ENCODE measurements at places on chromosomes 1 and 21.
A peak's percentile ranks its signal among the peaks of the same experiment; 100 is the strongest.

DNA sequence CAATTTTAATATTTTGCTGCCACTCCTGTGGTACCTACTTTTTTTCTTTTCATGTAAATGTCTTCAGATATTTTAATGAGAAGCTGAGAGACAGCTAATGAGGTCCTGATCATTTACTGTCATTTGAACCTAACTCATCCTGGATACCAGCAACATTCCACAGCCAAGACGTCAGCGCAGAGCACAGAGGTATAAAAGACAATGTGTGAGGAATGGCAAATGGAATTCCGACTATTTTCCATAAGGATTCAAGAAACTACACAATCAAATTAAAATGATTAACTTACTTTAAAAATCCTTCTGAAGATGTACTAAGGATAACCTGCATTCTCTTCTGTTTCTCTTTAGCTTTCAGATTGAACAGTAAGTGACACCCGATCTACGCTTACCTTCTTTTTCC is 38.8 kb downstream of the HEATR1 start:
- no peak for DNase-seq

- DNase-seq: no peak
These were observed 39.2 kb downstream of the ABCA4 start for GRCh38 chr1:94081566-94082344.

GRCh38 chr1:173853074-173853473 is 14.7 kb downstream of the GAS5 start:
- no peak for DNase-seq

DNA sequence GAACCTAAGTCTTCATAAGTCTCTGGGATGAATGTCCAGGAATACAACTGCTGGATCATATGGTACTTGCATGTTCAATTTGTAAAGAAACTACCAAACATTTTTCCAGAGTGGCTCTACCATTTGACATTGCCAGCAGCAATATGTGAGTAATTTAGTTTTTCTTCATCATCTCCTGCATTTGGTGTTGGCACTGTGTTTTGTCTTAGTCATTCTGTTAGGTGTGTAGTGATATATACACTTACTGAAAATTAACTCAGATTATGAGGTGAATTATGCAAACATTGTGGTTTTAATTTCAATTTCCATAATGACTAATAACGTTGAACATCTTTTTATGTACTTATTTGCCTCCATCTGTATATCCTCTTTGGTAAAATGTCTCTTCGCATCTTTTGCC is 138.7 kb downstream of the LRRC40 start:
- no peak for DNase-seq

- DNase-seq: peak; percentile 44
These were observed 791 bp downstream of the USP24 start for GRCh38 chr1:55214212-55214933.

GRCh38 chr1:50521703-50522102 is 98.5 kb upstream of the DMRTA2 start:
- DNase-seq: no peak

GRCh38 chr1:168081373-168082007 is 55.2 kb downstream of the GPR161 start:
- DNase-seq: no peak

- DNase-seq: no peak
These were observed 7.6 kb downstream of the KCND3 start for GRCh38 chr1:111981871-111982270.

DNA sequence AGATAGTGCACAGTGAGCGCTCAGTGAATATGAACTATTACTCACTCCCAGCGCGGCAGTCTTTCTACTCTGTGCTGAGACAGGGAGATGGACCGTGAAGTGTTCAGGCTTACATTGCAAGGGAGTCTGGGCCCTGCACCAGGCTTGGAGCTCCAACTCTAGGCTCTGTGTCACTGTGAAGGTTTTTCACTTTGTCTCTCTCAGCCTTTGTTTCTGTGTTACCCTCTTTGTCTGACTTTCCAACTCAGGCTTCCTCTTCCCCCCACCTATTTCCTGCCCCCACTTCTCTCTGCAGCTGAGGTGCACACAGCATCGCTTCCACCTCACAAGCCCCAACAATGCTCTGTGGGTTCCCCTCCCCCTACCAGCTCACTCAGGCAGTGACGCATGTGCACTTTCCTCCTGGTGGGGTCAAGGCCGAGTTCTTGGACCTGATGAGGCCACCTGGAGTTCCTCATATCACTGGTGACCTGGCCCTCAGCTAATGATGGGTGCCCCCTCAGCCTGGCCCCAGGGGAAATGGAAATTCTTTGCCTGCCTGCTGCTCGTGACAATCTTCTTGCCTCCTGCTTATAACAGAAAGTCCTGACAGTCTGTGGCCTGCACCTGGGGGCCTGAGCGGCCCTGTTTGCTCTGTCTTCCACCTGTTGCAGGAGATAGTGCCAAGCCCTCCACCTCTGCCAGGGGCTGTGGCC is 1.1 kb upstream of the LCK start:
- peak; percentile 78 for DNase-seq

DNA sequence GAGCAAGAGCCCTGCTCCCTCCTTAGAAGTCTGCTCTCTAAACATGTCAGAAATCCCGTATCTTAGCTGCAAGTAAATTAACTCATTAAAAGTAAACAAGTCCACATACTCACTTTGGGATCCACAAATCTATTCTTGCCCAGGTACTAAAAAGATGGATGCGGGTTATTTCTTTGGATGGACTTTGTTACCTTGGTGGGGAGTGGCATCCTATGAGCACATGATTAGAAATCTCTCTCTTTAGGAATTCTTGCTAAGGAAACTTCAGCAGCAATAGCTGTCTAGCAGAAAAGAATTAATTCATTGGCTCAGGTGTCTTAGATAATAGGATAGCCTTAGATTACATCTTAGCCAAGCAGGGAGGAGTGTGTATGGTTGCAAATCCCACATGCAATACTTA is 25.2 kb downstream of the NRDC start:
- DNase-seq: no peak

GRCh38 chr1:216553040-216553439 is 129.8 kb upstream of the USH2A start:
- DNase-seq: no peak

DNA sequence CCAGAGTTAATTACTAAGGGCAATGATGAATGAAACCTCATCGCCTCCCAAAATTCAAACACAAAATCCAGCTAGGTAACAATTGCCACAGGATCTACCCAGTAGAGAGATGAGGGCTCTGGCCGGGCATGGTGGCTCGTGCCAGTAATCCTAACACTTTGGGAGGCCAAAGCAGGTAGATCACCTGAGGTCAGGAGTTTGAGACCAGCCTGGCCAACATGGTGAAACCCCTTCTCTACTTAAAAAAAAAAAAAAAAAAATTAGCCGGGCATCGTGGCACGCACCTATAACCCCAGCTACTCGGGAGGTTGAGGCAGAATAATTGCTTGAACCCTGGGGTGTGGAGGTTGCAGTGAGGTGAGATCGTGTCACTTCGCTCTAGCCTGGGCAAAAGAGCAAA is 15.8 kb downstream of the CD2 start:
- no peak for DNase-seq

GRCh38 chr1:47951026-47951425 is 46.2 kb downstream of the TRABD2B start:
- DNase-seq: no peak

- DNase-seq: no peak
These were observed 664 bp downstream of the BACE2 start for GRCh38 chr21:41168391-41169257.

GRCh38 chr21:41316200-41317062 is at the start of gene FAM3B:
FAM3B (plus strand) TSS chr21:41316801; CDS start chr21:41316880, 79 bp downstream.
- DNase-seq: no peak

GRCh38 chr1:8182034-8182761 is 135.7 kb upstream of the SLC45A1 start:
- peak; percentile 32 for DNase-seq

DNA sequence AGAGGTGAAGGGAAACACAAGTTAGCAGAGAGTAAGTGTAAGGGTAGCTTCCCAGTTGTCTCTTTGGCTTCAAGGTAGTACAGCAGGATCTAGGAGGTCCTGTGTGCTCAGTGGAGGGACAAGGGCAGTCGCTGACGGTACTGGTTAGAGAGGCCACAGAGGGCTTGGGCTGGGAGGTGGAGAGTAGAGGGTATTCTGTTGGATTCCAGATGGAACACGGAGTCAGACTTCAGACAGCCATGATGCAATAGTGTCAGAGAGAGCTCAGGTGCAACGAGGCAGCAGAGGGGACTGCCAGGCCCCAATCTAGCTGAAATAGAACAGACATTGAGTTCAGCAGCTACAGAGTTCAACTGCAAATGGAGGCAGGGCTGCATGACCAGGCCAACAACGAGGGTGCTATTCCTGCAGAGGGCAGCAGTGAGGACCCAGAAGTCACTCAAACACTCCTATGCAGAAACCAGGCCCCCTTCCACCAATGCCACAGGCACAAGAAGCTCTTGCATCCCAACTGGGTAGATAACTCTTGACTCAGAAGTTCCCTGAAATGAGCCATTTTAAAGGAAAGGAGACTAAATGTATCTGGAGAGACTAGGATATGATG is 325.0 kb upstream of the ESRRG start:
- DNase-seq: no peak

GRCh38 chr1:200890818-200891773 is 3.6 kb upstream of the INAVA start:
- peak; percentile 25 for DNase-seq

DNA sequence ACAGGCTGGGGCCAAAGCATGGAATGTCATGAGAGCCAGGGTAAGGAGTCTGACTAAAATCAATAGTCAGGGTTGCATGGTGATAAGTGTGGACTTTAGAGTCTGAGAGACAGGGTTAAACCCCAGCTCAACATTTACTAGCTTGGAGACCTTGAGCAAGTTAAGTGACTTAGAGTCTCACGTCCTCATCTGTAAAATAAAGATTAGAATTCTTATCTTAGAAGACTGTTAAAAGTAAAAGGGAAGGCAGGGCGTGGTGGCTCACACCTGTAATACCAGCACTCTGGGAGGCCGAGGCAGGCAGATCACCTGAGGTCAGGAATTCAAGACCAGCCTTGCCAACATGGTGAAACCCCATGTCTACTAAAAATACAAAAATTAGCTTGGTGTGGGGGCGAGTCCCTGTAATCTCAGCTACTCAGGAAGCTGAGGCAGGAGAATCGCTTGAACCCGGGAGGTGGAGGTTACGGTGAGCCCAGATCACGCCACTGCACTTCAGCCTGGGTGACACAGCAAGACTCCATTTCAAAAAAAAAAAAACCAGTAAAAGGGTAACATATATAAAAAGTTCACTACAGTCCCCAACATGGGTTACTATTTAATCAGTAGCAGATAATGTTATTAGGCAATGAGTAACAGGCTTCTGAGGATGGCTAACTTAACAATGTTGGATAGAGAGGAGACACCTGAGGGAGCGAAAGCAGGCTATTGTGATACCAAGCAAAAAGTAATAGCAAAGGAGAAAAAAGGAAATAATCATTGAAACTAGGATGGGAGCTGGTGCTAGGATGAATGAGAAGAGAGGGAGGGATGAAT is 20.8 kb downstream of the TMCO1 start:
- no peak for DNase-seq

GRCh38 chr1:10528066-10529014 is 53.6 kb downstream of the PEX14 start:
- no peak for DNase-seq

DNA sequence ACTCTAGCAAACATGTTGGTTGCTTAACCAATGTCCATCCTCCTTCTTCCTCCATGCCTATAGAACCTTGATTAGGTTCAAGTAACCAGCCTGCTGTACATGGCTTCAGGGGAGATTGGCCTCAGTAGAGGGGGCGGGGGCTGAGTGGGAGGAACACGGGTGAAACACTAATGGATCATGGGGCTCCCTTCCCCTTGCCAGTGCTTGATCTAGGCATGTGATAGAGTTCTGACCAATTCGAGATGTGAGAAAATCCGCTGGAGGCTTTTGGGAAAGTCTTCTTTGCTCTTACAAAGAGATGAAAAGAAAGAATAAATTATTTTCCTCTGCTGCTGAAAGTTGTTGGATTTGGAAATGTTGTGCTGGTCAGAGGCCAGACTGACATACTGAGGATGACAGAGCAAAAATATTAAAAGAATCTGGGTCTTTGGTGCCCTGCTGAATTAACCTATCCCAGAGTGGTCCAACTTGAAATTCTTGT is 5.2 kb upstream of the OTUD7B start:
- DNase-seq: no peak

- no peak for DNase-seq
These were observed 159.4 kb upstream of the TMEM51 start for GRCh38 chr1:14994148-14994547.

GRCh38 chr1:44212355-44213221 is 683 bp upstream of the DMAP1 start:
- peak; percentile 45 for DNase-seq

All from activated naive CD4-positive, alpha-beta T cell treated with Interleukin-2 at 50 U/mL for 16 hours (primary cell).